ENCODE measurements at places on chromosomes 5 and 9.

DNA sequence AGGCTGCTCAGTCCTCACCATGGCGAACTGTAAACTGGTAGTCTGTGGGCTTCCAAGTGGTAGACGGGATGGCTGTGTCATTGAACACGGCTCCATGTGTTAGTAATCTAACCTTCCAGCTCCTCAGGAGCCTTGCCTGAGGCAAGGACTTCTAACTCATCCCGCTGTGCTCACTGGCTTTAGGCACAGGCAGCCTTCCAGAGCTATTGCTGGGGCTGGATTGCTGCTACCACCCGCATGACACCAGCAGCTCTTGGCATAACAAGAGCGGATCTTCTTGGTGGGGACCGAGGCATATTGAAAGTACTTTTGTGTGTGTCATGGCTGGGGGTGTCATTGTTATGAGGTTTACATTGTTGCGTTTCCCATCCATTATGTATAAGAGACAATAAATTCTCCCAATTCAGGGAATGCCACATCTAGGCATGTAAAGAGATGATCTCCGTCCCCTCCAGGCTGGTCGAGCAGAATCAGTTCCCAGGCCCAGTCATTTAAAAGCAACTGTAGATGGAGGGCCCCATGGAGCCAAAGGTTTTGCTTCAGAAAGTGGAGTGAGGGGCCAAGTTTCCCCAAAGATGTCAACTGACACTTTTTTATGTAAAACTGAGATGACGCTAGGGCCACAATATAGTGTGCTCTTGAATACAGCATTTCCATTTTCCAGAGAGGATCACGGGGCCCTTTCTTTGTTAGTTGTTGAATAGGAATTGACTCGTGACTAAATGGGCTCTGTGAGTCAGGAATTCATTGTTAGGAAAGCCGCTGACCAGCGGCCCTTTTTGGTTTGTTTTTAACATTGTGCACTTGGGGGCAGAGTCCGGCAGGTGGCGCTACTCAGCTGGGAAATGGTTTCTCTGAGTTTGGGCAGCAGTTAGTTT lies 759.5 kb downstream of the TAF11L14 start:
- peak; percentile 78 for DNase-seq

- DNase-seq = no peak
Observed at GRCh38 chr5:135986891-135987401, 32.2 kb upstream of the LECT2 start.

GRCh38 chr9:84031534-84031933 lies 50.9 kb downstream of the RMI1 start:
- no peak for DNase-seq

DNA sequence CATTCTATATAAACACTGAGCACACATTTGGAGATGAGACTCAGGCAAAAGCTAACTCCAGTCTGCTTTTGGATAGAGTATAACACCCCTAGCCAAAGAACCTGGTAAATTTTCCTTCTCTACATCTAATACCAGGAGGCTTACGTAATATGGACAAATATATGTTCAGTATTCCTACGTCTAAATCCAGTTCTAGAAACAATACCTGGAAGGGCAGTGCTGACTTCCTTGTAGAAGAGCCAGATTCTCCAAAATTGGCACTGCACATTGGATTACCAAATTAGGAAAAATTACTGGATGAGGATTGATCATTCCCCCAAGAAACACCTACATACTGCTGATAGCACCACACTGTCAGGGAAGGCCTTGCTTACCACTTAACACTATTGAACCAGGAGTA lies 247.4 kb downstream of the SAXO1 start:
- DNase-seq = no peak

- no peak for DNase-seq
Observed at GRCh38 chr5:3023656-3024055, 272.2 kb upstream of the IRX2 start.

GRCh38 chr5:178203670-178204181 lies 607 bp upstream of the HNRNPAB start:
- DNase-seq = no peak

DNA sequence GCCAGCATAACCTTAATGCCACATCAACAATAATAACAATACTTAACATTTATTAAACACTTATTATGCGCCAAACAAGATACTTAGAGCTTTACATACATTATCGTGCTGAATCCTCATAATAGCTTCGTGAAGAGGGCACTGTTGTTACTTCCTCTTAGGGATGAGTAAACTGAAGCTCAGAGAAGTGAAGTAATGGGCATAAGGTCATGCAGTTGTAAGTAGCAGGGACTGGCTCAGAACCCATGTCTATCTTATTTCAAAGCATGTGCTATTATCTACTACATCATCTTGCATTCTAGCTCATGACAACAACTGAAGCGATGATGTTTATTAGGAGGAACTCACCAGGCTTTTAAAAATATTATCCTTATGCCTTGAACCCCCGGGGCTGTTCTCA lies 34.9 kb upstream of the PPP3R2 start:
- no peak for DNase-seq

All from Daoy (cell line).